ENCODE measurements at places on chromosomes 16 and 17. TPM values are rescaled to one million over a fixed set of nuclear protein-coding genes. Genes with fewer than 3 reads are reported as not detected.
A peak's percentile ranks its signal among the peaks of the same experiment; 100 is the strongest.

Gene SOST
- total RNA-seq = not detected

GRCh38 chr17:48047113-48047740, 932 bp upstream of the NFE2L1 start:
- peak; percentile 83 for DNase-seq

DNA sequence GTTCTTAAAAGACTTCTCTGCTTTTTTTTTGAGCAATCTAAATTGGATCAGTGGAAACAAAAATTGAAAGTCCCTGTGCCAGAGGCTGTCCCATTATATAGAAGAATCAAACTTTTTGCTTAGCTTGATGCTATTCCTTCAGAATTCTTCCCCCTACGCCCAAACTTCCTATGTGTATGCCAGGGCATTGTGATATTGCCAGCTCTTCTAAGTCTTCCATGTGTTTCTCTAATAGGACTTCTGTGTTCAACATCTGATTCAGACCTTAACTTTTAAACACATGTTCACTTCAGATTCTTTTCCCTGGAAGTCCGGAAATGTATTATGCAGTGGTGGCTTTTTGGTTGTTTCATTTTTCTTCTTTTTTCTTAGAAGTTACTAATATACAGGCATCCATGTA, 18.7 kb downstream of the PTRH2 start:
- DNase-seq = no peak

DNA sequence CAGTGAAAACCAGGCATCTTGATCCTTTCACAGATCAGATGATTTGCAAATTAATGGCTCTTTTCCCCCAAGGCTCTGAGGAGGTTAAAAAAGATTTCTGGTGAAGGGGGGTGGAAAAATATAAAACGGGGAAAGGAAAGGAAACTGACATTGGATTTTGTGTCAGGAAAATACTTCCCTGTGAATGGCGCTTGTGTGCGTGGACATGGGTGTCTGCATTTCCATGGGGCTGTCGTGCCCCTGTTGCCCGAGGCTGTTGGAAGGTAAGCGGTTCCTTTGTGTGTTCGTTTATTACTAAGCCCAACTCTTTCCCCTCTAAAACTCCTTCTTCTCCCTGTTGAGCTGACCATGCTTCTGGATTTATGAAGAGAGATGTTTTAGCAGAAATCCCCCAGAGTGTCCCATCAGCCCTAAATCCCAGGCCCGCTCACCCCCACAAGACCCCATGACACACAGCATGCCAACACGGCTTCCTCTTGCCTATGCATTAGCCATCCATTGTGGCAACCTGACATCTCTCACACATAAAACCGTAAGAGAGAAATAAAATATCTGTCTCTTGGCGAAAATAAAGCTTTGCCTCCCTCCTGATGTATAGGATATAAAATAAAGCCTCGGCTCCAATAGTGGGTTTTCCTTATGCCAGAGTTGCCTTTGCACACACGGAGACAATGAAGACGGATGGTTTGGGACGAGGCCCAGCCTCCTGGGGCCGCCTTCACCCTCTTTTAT, 7.3 kb upstream of the LHX1 start:
- peak; percentile 67 for DNase-seq

- no peak for DNase-seq
These were observed 588 bp downstream of the C16orf92 start for GRCh38 chr16:30023586-30023985.

Gene ICAM2
- total RNA-seq = 6.5 TPM

Gene ABCC11
- under 0.01 TPM for total RNA-seq

- DNase-seq = no peak
These were observed 16.0 kb upstream of the PABPN1L start for GRCh38 chr16:88882358-88883030.
